ENCODE measurements at places on chromosomes 1 and 21.

GRCh38 chr1:60374537-60374936 lies 301.0 kb upstream of the C1orf87 start:
- DNase-seq: no peak

DNA sequence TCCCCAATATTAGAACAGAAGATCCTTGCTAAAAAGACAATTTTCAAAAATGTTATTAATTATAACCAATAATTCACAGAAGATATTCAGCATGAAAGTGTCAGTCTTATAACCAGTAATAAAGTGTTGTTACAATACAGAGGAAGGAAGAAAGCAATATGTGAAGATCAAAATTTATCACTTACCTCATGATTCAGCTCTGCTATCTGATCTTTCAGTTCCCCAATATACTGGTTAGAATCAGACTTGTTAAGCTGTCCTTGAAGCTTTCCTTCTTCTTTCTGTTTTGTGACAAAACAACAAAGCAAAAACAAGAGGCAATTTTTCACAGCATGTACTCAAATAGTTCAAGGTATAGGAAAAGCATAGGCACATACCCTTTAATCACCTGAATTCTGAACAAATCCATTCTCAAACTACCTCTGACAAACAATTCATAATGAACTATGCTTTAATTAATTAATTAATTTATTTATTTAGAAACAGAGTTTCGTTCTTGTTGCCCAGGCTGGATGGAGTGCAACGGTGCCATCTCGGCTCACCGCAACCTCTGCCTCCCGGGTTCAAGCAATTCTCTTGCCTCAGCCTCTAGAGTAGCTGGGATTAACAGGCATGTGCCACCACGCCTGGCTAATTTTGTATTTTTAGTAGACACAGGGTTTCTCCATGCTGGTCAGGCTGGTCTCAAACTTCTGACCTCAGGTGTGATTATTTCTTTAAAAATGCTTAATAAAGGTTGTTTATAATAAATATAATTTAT lies 76.9 kb upstream of the GFI1 start:
- DNase-seq: no peak

GRCh38 chr1:6208723-6209660 lies 3.1 kb downstream of the RNF207 start:
- no peak for DNase-seq

DNA sequence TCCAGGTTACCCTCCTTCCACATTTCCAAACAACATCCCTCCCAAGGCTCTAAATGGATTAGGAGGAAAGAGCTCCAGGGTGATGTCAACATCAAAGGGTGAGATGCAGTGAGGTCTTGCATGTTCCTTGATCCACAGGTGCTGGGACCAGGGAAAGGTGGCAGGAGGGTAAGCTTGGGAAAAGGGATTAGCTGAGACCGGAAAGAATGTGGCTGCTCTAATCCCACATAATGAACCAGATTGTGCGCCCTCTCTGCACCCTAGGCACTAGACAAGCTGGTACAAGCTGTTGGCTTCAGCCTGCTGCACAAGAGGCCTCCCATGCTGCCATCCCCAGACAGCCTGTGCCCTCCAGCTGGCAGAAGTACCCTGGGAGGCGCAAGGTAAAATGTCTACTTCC lies 34.9 kb downstream of the PLXNA2 start:
- DNase-seq: no peak

GRCh38 chr1:179881642-179882252 lies 338 bp upstream of the TOR1AIP1 start:
- no peak for DNase-seq

DNA sequence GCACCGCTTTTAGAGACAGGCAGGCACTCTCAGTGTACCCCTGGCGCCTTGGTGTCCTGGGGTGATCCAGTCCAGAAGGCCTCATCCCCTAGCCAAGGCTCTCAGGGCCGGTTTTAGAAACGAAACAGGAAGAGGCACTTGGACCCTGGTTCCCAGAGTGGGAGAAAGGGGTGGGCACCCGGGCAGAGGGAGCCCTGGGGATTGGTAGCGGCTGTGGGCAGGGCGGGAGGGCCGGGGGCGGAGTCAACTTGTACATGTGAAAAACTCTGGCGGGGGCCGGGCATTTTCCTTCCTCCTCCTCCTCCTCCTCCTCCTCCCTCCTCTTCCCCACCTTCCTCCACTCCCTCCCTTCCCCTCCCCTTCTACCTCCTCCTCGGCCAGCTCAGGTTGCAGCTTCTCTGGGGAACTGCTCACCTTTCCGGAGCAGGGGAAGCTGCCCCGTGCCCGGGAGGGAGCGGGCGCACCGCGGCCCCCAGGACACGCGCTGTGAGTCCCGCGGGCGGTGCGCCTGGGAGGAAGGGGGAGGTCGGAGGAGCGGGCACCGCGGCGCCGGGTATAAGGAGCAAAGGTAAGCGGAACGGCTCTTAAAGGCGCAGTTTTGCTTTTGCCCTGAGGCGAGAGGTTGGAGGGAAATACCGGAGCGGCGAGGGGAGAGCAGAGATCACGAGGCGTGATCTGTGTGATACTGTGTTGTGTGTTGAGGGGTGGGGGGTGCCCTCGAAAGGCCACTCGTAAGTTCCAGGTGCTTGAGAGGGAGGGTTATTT lies at the start of gene CDK18:
CDK18 (plus strand) TSS at position 359 of the 765 bp plus-strand sequence. CDS start 18,499 bp downstream, outside the sequence.
- peak; percentile 31 for DNase-seq

GRCh38 chr21:42747746-42748351 lies 94.4 kb downstream of the PDE9A start:
- DNase-seq: no peak

DNA sequence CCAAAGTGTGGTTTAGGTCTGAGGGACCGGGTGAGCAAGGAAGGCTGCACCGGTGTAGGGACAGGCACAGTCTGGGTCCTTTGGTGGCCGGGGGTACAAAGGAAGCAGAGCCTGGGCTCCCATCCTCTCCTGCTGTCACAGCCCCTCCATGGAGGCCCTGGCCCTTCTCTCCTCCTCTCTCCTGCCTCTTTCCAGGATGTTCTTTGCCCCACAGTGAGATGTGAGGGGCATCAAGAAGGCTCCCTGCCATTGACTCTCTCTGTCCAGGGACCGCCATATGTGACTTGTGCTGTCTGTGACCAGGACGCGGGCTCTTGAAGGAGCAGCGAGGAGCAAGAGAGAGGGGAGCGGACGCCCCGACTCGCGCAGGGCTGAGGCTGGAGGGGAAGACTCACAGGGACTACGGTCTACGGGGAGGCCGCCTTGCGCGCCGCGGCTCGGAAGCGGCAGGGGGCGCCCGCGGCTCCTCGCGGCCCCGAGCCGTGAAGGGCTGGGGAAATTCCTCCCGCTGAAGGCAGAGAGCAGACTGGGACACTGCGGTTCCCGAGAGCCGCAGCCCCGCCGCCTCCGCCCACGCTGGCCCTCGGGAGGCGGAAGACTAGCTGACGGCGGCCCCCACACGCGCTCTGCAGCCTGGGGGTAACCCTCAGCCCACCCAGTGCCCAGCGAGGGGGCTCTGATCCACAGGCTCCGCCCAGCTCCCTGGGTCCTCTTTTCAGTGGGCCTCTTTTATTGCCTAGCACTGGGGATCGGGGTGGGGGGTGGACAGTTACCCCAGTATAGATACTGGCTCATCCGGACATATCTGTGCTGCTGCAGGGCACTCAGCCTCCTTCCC lies 40.8 kb downstream of the MAB21L3 start:
- DNase-seq: peak; percentile 63

GRCh38 chr1:86184426-86184825 lies 27.9 kb upstream of the COL24A1 start:
- no peak for DNase-seq

- no peak for DNase-seq
Measured at GRCh38 chr21:38455403-38455802, 42.9 kb downstream of the ERG start.

DNA sequence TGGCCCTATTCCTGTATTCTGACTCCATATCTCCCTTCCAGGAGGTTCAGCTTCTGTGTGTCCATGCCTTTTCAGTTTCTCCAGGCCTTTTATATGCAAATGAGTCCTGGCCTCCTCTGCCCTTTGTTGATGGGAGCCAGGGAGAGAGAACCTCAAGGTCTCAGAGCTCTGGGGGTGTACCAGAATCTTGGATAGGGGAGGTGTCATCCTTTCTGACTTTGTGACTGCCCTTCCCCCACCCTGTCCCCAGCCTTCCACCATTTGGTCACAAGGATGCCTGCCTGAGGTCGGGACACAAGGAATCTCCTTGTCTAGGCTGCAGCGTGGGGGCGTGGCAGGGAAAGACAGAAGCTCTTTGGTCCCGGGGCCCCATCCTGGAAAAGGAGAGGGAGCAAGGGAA lies 18.6 kb downstream of the LURAP1 start:
- no peak for DNase-seq

DNA sequence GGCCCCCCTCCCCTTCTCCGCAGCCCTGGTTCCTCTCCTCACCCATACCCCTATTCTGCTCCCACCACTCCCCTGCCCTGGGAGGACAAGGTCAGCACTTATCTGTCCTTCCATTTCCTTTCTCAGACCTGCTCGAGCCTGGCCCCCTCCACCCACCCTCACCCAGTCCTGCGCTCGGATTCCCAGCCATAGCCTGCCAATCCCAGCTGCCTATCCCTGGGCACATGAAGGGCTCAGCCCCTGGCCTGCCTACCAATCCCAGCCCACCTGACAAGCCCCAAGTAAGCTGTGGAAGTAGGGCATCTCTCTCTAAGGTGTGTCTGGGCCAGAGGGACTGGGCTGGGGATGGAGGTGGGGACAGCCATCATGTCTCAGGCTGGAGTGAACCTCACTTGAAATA lies 5.4 kb downstream of the BLACAT1 start:
- DNase-seq: no peak

GRCh38 chr1:46168477-46168876 lies 6.4 kb upstream of the TSPAN1 start:
- no peak for DNase-seq

DNA sequence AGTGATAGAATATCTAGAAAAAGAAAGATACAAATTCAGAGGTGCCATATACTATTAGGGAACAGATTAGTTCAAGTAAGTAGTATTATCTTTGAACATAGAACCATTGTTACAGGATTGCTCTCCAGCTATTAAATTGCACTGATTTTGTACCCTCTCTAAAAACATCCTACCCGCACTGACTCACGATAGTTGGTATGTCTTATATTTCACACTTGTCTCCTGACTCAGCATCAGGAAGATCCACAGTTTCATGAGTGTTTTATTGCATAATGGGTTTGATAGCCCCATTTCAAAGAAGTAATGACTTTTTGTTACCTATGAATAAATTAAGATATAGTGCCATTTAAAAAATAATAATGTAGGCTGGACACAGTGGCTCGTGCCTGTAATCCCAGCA lies 6.0 kb downstream of the TATDN3 start:
- DNase-seq: no peak

DNA sequence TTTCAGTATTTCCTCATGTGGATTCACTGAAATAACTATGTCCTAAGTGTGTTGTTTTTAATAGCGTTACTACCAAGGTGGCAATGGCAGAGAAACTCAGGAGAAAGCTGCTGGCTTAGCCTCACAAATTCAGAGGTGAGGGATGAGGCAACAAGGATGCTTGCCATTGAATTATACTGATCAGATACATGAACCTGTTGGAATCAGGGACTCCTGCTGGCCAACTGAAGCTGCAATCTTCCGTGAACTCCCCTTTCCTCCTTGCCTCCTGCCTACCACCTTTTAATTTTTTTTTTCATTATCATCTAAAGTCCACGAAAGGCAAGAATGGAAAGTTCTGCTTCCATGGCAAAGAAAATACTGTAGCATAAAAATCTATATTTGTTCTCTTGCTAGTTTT lies 254.7 kb downstream of the NFIA start:
- DNase-seq: no peak

GRCh38 chr1:36755303-36756230 lies 272.9 kb upstream of the CSF3R start:
- DNase-seq: no peak

- DNase-seq: no peak
Measured at GRCh38 chr1:3192825-3193224, 123.8 kb downstream of the PRDM16 start.

DNA sequence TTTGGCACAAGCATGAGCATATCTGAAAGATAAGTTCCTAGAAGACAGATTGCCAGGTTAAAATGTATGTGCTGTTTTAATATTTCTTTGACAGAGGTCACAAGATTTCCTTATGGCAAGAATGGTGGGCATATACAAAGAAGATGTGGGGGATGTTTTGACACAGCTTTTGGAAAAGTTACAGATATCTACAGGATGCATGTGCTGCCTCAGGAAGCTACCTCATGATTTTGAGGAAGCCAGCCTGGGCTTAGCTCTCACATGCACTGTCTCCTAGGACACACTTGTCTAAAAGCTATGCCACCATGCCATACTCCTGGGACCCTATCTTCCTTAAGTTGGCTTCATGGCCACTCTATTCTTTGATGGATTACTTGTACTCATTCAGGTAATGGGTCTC lies 99.9 kb downstream of the C1orf94 start:
- DNase-seq: no peak

GRCh38 chr21:36759348-36760083 lies 60.6 kb downstream of the SIM2 start:
- DNase-seq: no peak

DNA sequence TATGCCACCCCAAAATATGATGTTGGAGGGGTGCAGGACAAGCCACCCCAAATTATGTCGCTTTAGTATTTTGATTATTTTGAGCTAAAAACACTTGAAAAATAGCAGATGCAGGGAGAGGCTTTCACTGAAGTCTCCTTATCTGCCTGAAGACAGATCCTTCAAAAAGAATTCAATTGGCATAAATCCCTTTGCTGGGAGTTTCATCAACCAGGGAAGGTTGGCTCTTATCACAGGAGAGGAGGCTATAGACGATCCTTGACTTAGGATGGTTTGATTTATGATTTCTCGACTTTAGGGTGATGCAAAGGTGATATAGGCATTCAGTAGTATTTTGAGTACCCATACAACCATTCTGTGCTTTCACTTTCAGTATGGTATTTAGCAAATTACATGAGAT lies 97.8 kb upstream of the CAMK1G start:
- DNase-seq: no peak

GRCh38 chr21:44006017-44006619 lies 6.0 kb upstream of the TRAPPC10 start:
- no peak for DNase-seq

- no peak for DNase-seq
Measured at GRCh38 chr1:228353601-228354371, 52.8 kb downstream of the TRIM11 start.

GRCh38 chr1:204960306-204961125 lies 82.5 kb upstream of the CNTN2 start:
- no peak for DNase-seq

DNA sequence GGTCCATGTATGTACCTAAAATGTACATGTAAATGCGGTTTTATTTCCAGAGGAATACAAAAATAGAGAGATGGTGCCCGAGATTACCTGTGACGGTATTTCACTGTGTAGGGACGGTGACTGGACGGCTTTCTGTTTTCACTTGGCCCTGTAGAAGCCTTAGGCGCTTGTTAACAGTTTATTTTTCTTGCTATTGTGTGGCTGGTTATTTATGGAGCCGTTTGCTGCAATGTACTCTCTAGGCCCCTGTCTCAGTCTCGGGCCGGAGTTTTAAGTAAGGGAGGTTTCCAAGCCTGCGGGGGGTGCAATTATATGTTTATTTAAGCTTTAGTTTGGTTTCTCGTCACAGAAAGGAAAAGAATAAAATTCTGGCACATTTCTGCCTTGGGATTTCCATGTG lies 413 bp downstream of the EFCAB7 start:
- no peak for DNase-seq

- no peak for DNase-seq
Measured at GRCh38 chr21:45460611-45461368, 55.8 kb downstream of the COL18A1 start.

GRCh38 chr1:210607361-210607760 lies 278.7 kb downstream of the HHAT start:
- DNase-seq: no peak

Measured in activated T-cell treated with anti-CD3 and anti-CD28 coated beads for 4 hours (primary cell).